ENCODE measurements at places on chromosomes 12 and 14. TPM values are rescaled to one million over a fixed set of nuclear protein-coding genes. Genes with fewer than 3 reads are reported as not detected.

GRCh38 chr12:3205742-3206519 is 128.8 kb downstream of the TSPAN9 start:
- no peak overlapping the region for H3K4me3 ChIP-seq
- no peak for DNase-seq
- peaks cover 5% of the 10 kb centered on the region for H3K36me3 ChIP-seq

DNA sequence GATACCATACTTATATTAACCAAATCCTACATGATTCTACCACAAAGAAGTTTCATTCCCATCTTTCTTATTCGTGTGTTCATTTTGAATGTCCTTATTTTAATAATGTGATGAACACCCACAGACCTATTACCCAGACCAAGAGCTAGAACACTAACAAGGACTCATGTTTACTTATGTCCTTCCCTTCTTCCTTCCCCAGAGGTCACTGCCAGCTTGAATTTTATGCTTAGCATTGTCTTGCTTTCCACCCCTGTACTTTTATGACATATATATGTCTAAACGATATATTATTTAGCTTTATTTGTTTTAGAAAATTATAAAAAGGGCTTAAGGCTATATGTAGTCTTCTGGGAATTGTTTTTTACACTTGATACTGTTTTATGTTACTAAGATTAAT is 238.6 kb downstream of the LRIG3 start:
- H3K27ac ChIP-seq = no peak overlapping the region
- no peaks in the 10 kb centered on the region for H3K4me1 ChIP-seq
- H3K27me3 ChIP-seq = no peaks in the 10 kb centered on the region
- H3K4me3 ChIP-seq = no peak overlapping the region
- DNase-seq = no peak

- H3K4me3 ChIP-seq = no peak overlapping the region
- peak; percentile 64 for DNase-seq
- H3K27ac ChIP-seq = no peak overlapping the region
- H3K4me1 ChIP-seq = peaks cover 24% of the 10 kb centered on the region
- H3K27me3 ChIP-seq = peaks cover 9% of the 10 kb centered on the region
Observed at GRCh38 chr12:54220092-54220557, 31.3 kb upstream of the SMUG1 start.

- no peaks in the 10 kb centered on the region for H3K36me3 ChIP-seq
- H3K4me3 ChIP-seq = no peak overlapping the region
- H3K4me1 ChIP-seq = peaks cover 25% of the 10 kb centered on the region
- no peaks in the 10 kb centered on the region for H3K27me3 ChIP-seq
- DNase-seq = no peak
Observed at GRCh38 chr12:9363145-9363544, 154.9 kb upstream of the PZP start.

GRCh38 chr12:45343269-45344051 is 127.6 kb downstream of the ANO6 start:
- peak; percentile 15 for DNase-seq
- H3K27me3 ChIP-seq = no peaks in the 10 kb centered on the region
- H3K36me3 ChIP-seq = no peaks in the 10 kb centered on the region
- no peak overlapping the region for H3K4me3 ChIP-seq

DNA sequence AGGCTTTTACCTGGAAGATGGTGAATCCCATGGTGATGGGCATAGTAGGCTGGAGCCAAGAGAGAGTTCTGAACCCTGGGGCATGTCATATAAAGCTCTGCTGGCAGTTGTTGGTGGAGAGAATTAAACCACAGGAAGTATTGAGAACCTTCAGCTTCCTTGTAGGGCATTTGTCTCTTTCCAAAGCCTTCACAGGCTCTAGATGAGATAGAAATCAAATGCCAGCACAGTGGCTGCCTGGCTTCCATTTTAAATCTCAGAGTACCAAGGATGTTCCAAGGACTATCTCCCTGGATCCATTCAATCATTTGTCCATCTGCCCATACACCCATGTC is 369.6 kb downstream of the DPF3 start:
- H3K27me3 ChIP-seq = no peaks in the 10 kb centered on the region

DNA sequence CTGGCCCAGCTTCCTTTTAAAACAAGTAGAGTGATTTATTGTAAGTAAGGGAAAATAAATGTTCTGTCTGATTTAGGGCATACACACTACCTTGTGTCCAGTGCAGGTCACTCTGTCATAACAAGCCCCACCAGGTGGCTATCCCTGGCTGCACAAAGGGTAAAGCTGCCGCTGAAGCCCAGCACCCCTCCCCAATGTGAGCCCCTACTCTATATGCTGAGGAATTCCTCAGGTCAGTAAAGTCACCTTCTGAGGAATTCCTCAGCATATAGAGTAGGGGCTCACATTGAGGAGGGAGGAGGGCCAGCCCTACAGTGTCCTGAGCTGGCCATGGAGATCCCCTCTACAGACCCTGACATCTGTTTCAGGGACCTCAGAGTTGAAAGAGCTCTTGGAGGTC is 67.2 kb downstream of the TBC1D30 start:
- no peaks in the 10 kb centered on the region for H3K4me1 ChIP-seq
- peaks cover 21% of the 10 kb centered on the region for H3K27me3 ChIP-seq
- no peaks in the 10 kb centered on the region for H3K36me3 ChIP-seq
- H3K4me3 ChIP-seq = no peak overlapping the region
- H3K27ac ChIP-seq = no peak overlapping the region

DNA sequence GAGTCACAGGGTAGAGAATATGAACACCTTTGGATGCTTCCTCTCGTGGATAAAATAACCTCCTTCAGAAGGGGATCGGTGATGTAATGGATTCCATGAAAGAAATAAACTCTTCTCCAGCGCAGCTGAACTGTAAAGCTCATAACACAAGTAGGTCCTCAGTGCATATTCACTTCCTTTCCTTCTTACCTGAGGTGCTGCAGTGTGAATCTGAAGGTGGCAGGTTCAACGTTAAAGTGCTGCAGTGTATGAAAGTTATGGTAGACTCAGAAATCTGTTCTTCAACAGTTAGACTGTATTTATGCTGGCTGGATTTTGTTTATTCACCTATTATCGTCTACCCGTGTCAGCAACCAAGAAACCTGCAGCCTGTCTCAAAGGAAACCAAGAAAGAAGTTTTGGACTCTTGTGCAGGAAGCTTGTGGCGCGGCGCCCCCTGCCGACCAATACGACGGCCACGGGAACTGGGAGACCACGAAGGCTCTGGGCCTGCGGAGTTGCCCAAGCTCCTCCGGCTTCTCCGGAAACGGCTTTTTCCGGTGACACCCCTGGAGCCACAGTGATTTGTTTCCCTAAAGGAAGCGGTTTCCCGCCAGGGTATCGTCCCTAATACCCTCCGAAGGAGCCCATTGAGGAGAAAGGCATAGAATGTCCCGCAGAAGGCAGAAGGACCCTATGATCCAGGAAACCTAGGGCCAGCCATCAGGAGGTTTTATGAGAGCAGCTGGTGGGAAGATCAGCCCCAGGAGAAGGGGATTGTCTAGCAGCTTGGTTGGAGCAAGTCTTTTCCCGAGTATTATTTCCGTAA is 17.6 kb upstream of the RNASE3 start:
- H3K27ac ChIP-seq = no peak overlapping the region
- no peaks in the 10 kb centered on the region for H3K27me3 ChIP-seq
- H3K4me3 ChIP-seq = peak overlapping the region; percentile 0
- H3K36me3 ChIP-seq = no peaks in the 10 kb centered on the region

The NELL2 gene
- polyA plus RNA-seq = not detected

The KCNC2 gene
- polyA plus RNA-seq = not detected

The PPP1R1A gene
- 46.6 TPM for polyA plus RNA-seq
